T-helper 2 cell (primary cell): ENCODE measurements at places on chromosomes 5 and 9.

- DNase-seq, result no peak
These were observed 35.9 kb downstream of the FBXW2 start for GRCh38 chr9:120757026-120757913.

DNA sequence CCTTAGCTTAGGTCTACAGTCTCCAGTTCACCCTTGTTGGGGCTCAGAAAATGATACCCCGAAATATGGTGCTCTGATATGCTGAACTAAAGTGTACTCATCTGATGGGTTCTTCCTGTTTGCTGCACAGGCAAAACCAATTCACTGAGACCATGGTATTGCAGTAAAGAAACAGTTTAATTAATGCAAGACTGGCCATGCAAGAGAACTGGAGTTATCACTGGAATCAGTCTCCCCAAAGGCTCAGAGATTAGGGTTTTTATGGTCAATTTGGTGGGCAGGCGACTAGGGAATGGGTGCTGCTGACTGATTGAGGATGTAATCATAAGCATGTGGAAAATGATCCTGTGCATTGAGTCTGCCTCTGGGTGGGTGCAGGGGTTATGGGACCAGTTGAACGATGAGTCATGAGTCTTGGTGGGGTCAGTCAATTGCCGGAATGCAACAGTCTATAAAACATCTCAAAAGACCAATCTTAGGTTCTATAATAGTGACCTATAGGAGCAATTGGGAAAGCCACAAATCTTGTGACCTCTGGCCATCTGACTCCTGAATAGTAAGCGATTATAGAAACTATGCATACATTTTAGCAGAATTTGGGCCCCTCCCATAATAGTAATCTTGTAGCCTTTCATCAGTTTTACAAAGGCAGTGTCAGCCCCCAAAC lies 113.0 kb upstream of the ANKRD55 start:
- no peak for DNase-seq

- no peak for DNase-seq
These were observed 31.7 kb upstream of the SCAMP1 start for GRCh38 chr5:78328585-78329173.

GRCh38 chr5:39469777-39470415 lies 45.1 kb upstream of the DAB2 start:
- DNase-seq, result no peak

DNA sequence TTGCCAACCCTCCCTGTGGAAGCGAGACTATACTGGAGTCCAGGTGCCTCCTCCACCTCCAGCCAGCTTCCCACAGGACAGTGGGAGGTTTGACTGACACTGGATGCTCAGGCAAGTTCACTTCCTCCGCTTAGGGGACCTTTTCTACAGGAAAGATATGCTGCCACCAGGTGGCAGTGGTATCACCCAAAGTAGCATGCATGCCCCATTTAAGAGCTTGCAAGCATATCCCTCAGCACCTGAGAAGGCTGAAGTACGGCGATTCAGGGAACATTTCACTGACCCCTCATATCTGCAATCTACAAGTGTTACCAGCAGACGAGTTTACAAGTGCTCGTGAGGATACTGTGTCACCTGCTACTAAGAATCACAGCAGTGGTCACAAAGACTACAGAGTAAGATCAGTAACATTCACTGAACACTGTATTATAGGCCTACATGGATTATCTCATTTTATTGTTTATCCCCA lies 75.5 kb downstream of the KLHL3 start:
- DNase-seq, result peak; percentile 18

- DNase-seq, result no peak
These were observed 199.0 kb upstream of the MVB12B start for GRCh38 chr9:126127591-126127990.

DNA sequence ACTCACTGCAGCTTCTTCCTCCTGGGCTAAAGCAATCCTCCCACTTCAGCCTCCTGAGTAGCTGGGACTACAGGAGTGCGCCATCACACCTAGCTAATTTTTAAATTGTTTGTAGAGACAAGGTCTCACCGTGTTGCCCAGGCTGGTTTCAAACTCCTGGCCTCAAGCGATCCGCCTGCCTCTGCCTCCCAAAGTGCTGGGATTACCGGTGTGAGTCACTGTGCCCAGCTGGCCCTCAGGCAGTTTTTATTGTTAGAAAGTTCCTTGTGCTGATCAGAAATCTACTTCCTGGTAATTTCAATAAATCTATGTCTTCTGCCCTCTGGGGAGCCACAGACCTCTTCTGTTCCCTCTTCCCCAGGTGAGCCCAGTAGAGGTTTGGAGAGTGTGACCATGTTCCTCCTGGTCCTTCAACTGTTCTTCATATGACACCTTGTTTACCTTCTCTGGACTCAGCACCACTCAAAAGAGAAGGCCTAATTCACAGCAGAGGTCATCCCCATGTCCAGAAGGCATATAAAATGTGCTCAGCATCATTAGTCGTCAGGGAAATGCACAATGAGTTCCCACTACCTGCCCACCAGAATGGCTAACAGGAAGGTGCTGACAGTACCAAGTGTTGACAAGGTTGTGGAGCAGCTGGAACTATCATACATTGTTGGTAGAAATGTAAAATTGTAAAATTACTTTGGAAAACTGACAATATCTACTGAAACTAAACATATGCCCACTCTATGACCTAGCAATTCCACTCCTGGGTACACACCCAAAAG lies 10.4 kb downstream of the TMOD1 start:
- no peak for DNase-seq

DNA sequence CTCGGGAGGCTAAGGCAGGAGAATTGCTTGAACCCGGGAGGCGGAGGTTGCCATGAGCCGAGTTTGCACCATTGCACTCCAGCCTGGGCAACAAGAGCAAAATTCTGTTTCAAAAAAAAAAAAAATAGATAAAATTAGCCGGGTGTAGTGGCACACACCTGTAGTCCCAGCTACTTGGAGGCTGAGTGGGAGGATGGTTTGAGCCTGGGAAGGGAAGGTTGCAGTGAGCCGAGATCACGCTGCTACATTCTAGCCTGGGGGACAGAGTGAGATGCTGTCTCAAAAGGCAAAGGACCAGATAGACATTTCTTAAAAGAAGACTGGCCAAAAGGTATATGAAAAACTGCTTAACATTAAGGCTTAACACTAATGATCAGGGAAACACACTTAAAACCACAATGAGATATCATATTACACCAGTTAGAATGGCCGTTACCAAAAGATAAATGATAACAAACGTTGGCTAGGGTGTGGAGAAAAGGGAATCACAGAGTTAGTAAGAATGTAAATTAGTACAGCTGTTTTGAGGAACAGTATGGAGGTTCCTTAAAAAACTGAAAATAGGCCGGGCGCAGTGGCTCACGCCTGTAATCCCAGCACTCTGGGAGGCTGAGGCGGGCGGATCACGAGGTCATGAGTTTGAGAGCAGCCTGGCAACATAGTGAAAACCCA lies 10.1 kb upstream of the MARVELD2 start:
- no peak for DNase-seq

DNA sequence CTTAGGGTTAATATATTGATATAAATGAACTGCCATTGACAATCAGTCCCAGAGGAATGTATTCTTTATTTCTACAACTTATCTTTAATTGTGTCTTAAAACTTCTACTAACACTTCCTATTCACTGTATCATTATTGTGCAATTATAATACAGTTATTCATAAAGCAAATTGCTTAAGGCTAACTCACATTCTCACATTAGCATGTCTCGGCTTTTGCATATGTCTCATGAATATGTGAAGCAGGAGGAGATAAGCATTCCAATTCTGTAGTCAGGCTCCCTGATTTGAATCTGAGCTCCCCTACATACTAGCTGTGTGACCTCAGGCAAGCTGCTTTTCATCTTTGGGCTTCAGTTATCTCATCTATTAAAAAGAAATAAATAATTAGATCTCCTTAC lies 45.4 kb downstream of the PLGRKT start:
- DNase-seq, result no peak

- DNase-seq, result no peak
These were observed 15.3 kb downstream of the MAP1B start for GRCh38 chr5:72122602-72123001.

- DNase-seq, result no peak
These were observed 90.8 kb downstream of the HACD4 start for GRCh38 chr9:20940447-20941173.

DNA sequence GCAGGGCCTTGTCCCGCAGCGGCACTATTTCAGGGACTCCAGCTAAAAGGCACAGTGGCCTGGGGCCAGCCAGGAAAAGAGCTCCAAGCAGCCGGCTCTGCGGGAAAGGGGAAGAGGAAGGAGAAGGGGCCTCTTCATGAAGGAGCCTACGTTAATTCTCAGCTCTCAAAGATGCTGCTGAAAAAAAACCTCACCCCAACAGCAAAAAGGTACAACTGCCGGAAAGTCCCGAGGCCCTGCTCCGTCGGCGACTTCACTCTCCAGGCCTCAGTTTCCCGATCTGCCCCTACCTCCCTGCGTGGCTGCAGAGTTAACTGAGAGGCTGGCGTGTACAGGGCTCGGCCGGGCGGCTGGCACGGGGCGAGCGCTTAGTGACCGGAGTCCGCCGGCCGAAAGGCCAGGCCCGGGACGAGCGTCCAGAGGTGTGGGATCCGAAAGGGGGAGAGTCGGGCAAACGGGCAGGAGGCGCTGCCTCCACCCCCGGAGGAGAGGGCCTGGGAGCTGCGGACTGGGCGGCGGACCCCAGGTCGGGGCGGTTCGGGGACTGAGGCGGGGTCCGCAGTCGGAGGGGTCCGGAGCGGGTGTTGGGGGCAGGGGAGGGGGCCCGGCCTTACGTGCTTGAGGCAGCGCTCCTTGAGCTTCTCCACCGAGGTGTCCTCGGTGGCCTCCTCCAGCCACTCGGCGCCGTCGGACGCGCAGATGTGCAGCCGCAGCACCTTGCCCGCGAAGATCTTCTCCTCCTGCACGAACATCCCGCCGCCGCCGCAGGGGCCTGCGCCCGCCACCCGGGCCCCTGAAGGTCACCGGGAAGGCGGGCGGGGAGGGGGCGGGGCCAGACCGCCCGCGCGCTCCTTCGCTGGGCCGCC lies 529 bp downstream of the UBAC1 start:
- DNase-seq, result peak; percentile 31

DNA sequence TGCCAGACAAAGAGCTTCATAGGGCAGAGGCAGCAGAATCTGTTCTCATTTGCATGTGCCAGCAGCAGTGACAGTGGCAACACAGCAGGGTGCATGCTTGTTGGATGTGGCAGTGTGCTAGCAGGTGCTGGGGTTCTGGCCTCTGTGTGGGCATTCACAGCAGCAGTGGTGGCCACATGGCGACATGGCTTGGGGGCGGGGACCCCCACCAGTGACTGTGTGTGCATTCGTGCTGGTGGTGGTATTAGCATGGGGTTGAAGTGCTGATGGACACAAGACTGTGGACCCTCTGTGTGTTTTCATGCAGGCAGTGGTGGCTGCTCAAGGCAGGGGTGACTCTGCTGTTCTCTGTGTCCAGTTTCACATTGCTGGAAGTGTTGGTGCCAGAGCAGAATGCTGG lies 183.2 kb upstream of the PDE4D start:
- no peak for DNase-seq

DNA sequence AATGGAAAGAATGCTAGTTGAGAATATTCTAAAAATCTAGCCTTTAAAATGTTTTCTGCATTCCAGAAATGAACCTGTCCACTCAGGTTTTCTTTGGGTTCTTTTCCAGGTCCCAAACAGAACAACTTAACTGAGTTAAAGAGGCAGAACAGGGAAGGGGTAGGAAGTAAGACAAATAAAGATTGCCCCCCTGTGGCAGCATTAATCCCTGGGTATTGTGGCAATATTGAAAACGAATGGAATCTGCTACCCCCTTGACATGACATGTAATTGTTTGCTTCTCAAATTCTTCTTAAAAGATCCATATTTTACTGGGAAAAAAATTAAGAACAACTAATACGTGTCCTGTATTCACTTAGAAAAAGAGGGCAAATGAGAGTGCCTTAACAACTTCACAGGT lies 9.3 kb upstream of the RBM22 start:
- no peak for DNase-seq

GRCh38 chr5:30113542-30113941 lies 1079.9 kb upstream of the CDH6 start:
- no peak for DNase-seq

DNA sequence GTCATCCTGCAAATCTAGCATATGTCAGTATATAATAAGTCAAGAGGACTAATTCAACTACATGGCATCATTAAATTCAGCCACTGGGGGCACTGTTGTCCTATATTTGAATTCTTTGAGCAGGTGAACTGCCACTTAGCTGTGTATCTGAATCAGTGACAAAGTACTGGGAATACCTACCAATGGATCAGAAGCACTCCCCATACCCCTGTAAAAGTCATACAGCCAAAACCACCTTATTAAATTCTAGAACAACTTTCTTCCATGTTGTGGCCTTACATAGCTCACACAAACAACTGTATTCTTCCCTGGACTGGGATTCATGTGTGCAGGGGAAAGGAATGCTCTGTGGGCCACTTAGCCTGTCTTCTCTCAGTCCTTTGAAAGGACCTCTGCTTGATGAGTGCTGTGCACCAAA lies 57.4 kb upstream of the PLPP6 start:
- peak; percentile 22 for DNase-seq

DNA sequence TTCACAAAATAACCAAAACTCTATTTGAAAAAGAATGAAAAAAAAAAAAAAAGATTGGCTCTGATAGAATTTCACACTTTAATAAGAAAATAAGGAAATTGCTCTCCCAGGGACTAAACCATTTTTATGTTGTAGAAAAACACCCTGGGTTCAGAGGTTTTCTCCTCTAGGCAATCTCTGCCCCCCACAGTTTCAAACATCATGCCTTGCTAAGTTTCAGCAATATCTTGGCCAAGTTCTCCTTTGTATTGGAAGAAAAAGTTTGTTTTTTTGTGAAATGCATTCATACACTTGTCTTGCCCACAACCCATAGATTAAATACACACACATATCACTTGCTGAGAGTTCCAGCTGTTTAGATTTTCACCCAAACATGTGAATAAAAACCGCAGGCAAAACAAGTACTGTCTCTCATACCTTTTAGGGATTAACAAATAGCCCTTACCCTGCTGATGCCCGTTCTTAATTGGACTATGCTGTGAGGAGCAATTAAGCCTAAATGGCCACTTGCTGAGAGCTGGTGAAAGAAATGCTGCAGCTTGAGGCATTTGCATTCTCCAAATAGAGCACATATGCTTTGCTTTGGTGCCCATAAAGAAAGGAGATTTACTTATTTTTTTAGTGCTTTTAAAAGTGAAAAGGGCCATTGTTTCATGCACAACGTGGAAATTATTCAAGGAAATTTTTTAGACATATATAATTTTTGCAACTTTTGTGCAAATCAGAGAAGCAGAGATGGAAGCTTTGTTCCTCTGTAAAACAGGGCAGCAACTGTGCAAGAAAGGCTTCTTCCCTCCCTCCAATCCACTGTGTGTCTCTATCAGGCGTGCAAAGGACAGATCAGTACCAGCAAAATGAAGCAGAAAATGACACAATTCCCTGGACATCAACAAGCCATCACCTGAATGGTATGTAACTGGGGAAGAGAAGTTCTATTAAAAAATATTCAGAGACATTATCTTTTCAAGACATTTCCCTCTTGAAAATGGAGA lies 262.4 kb upstream of the KIF2A start:
- no peak for DNase-seq

- DNase-seq, result no peak
These were observed 9.2 kb downstream of the WNT8A start for GRCh38 chr5:138093036-138093435.

DNA sequence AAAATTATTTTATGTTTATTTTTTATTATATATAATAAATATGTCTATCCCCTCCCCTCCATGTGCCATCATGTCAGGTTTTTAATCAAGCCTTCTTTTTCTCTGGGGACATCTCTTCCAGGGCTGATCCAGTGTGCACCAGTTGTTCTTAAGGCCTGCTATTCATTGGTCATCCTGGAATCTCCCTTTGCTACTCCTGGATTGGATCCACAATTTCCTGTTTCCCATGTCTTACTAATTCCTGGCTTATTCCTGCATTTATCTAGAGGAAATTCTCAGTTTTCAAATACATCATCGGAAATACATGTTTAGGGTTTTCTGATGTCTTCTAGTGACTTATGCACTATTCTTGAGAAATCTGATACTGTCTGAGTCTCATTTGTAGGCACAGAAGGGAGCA lies 56.8 kb downstream of the ANGPTL2 start:
- no peak for DNase-seq
